ENCODE measurements at places on chromosomes 5 and 9. TPM values are rescaled to one million over a fixed set of nuclear protein-coding genes. Genes with fewer than 3 reads are reported as not detected.
A peak's percentile ranks its signal among the peaks of the same experiment; 100 is the strongest.

GRCh38 chr5:84275609-84276008 is 109.1 kb downstream of the EDIL3 start:
- no peaks in the 10 kb centered on the region for H3K4me1 ChIP-seq
- no peaks in the 10 kb centered on the region for H3K27me3 ChIP-seq
- H3K36me3 ChIP-seq = no peaks in the 10 kb centered on the region
- H3K27ac ChIP-seq = no peak overlapping the region
- no peak for DNase-seq

DNA sequence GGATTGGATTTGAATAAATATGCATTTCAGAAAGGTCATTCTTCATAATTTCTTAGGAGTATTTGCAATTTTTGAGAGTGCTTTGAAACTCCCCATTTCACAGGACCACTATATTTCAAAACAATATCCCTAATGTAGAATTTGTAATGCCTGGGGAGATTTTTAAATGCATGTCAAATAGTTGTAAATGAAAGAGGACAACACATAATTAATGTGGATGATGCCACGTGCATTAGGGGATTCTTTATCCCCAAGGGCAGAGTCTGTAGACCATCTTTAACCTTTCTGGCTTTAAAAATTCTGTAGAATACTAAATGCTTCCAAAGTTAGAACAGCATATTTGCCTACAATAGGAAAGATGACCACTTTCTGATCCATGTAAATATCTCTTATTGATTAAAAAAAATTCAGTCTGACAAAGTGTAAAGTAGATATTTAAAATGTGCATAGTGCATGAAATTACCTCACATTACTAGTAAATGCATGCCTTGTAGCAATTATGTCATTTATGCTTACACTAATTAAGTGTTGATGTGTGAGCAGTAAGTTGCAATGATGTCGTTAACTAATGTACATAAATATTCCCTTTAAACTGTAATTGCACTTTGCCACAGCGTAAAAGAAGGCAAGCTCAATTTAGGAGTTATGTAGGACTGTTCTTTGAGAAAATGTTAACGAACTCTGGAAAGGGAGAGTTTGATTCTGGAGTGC is 416.1 kb downstream of the PSAT1 start:
- H3K36me3 ChIP-seq = no peaks in the 10 kb centered on the region
- H3K27ac ChIP-seq = no peak overlapping the region
- H3K4me1 ChIP-seq = no peaks in the 10 kb centered on the region
- no peak for DNase-seq
- H3K4me3 ChIP-seq = no peak overlapping the region
- H3K27me3 ChIP-seq = no peaks in the 10 kb centered on the region

DNA sequence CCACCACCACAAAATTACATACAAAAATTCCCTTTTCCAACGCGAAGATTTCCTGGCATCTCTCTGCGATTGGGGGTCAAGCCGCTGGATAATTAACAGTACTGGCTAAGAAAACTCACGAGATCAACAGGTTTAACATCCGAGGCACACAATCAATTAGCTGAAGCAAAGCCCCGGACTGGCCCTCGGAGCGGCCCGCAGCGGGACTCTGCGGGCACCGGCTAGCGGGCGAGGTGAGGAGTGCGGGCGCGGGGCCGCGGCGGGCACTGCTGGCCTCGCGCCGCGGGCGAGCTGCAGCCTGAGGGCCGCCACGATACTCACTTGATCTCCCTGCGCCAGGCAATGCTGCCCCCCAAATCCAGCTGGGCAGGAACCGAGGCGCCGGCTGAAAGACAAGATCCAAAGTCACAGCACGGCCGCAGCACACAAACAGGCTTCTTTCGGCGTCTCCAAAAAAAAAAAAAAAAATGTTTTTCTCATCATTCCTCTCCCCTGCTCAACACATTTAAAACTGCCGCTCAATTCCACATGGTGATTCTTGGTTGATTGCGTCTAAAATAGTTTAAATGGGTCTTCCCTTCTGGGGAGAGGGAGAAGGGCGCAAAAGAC is 210.2 kb downstream of the MEF2C start:
- no peak overlapping the region for H3K27ac ChIP-seq
- H3K4me1 ChIP-seq = no peaks in the 10 kb centered on the region
- H3K4me3 ChIP-seq = no peak overlapping the region
- H3K36me3 ChIP-seq = no peaks in the 10 kb centered on the region
- DNase-seq = peak; percentile 38

DNA sequence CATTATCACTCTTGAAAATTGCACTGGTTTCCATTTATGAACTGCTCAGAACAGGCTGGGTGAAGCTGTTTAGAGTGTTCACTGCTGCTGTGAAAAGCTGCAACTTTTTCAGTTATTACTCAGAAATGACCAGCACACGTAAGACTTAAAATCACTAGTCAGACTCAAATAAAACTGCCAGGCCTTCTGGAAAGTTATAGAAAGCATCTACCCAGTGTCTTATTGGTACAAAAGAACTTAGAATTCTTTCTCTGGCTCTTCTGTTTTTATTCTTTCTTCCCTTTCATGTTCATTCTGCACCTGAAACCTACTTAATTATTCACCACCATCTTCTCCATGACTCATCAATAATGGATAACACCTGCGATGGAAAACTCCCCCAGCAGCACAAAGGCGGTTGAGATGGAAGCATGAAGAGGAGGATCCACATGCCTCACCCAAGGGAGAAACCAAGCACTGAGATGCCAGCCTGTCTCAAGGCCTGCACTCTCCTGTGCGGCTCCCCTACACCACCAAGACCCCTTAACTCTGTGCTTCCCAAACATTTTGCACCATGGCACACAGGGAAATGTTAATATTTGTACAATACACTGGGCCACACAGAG is 171.9 kb downstream of the ENTREP1 start:
- no peaks in the 10 kb centered on the region for H3K4me1 ChIP-seq
- no peak for DNase-seq
- H3K36me3 ChIP-seq = no peaks in the 10 kb centered on the region
- H3K27ac ChIP-seq = no peak overlapping the region

GRCh38 chr9:136951541-136952320 is at the start of gene LCN12:
LCN12 (plus strand) TSS chr9:136952273; CDS start chr9:136952328, 55 bp downstream.
- no peaks in the 10 kb centered on the region for H3K36me3 ChIP-seq
- H3K4me1 ChIP-seq = peaks cover 14% of the 10 kb centered on the region
- H3K4me3 ChIP-seq = no peak within 1 kb of the TSS
- no peaks in the 10 kb centered on the region for H3K27me3 ChIP-seq
- DNase-seq = peak; percentile 47

Gene TTLL11
- 10.0 TPM for total RNA-seq
